ENCODE measurements at places on chromosomes 11 and 22.

DNA sequence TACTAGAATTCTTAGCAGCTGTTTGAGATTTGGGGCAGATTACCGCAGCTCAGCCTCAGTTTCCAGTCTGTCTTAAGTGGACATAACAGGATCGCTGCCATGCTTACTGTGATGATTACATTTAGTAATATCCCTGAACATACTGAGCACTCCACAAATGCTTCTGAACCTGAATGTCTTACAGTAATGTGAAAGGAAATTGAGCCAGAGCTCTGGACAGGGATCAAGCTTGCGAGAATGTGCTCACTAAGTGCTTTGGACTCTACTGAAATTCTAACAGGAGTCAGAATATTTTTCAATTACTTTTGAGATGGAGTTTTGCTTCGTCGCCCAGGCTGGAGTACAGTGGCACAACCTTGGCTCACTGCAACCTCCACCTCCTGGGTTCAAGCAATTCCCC is 118.6 kb upstream of the RASSF10 start:
- DNase-seq, result peak; percentile 67

GRCh38 chr11:124415356-124415923 is 9.2 kb downstream of the OR8B4 start:
- peak; percentile 84 for DNase-seq

- no peak for DNase-seq
Observed at GRCh38 chr11:48032721-48033120, 52.4 kb downstream of the PTPRJ start.

- DNase-seq, result no peak
Observed at GRCh38 chr11:873706-874105, 31.1 kb downstream of the TSPAN4 start.

- peak; percentile 70 for DNase-seq
Observed at GRCh38 chr11:30107899-30108298, 91.1 kb upstream of the KCNA4 start.
